ENCODE measurements at places on chromosomes 1 and 21. TPM values are rescaled to one million over a fixed set of nuclear protein-coding genes. Genes with fewer than 3 reads are reported as not detected.

GRCh38 chr1:107433635-107434360 lies 293.0 kb downstream of the NTNG1 start:
- H3K4me3 ChIP-seq, result no peak overlapping the region
- H3K27me3 ChIP-seq, result peaks cover 6% of the 10 kb centered on the region
- no peak for DNase-seq
- no peaks in the 10 kb centered on the region for H3K4me1 ChIP-seq
- H3K27ac ChIP-seq, result no peak overlapping the region

GRCh38 chr1:66160719-66161118 lies 368.0 kb downstream of the PDE4B start:
- no peak overlapping the region for H3K27ac ChIP-seq
- no peaks in the 10 kb centered on the region for H3K27me3 ChIP-seq
- no peak for DNase-seq

GRCh38 chr1:202217951-202218350 lies 24.4 kb downstream of the LGR6 start:
- H3K36me3 ChIP-seq, result no peaks in the 10 kb centered on the region
- H3K4me3 ChIP-seq, result no peak overlapping the region
- no peak for DNase-seq

GRCh38 chr1:99546432-99547416 lies 99.2 kb upstream of the PALMD start:
- no peak for DNase-seq
- no peaks in the 10 kb centered on the region for H3K27me3 ChIP-seq
- H3K36me3 ChIP-seq, result no peaks in the 10 kb centered on the region

GRCh38 chr1:55262822-55263221 lies 47.7 kb upstream of the USP24 start:
- no peak overlapping the region for H3K27ac ChIP-seq
- DNase-seq, result no peak
- no peak overlapping the region for H3K4me3 ChIP-seq
- no peaks in the 10 kb centered on the region for H3K27me3 ChIP-seq
- H3K4me1 ChIP-seq, result no peaks in the 10 kb centered on the region

DNA sequence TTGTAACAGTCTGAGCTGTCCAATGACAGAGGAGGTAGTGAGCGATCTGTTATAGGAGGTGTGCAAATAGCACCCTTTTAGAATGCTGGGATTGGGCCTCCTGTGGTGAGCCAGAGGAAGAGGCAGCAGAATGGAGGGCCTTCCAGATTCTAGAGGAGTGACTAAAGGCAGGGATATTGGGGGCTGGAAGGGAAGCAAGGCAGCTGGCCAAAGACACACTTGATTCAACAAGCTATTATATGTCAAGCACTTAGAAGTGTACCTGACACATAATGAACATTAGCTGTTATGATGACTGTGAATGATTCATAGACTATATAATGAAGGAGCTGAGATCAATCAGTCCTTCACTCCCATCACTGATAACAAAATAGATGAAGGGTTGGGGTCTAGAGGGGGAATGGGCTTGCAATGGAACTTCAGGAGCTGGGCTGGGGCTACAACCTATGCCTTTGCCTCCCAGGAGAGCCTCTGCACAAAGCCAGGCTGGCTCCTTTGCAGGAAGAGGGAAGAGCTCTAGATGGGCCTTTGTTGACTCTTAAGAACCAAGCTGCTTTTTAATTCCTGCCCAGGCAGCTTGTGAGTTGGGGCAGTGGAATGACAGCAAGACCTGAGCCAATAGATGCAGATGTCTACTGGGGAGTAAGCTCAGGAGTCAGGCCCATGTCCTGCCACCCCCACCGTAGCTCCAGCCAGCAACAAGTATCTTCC lies 2.3 kb upstream of the MKNK1 start:
- H3K27me3 ChIP-seq, result no peaks in the 10 kb centered on the region
- H3K4me1 ChIP-seq, result peaks cover 13% of the 10 kb centered on the region
- H3K36me3 ChIP-seq, result peaks cover 35% of the 10 kb centered on the region
- no peak overlapping the region for H3K4me3 ChIP-seq

GRCh38 chr1:203184467-203184866 lies 2.0 kb downstream of the CHI3L1 start:
- peaks cover 28% of the 10 kb centered on the region for H3K4me1 ChIP-seq
- no peaks in the 10 kb centered on the region for H3K27me3 ChIP-seq

- H3K27ac ChIP-seq, result no peak overlapping the region
- H3K4me1 ChIP-seq, result peaks cover 47% of the 10 kb centered on the region
- no peaks in the 10 kb centered on the region for H3K27me3 ChIP-seq
- H3K4me3 ChIP-seq, result no peak overlapping the region
Observed at GRCh38 chr21:42258150-42258884, 39.4 kb downstream of the ABCG1 start.

GRCh38 chr1:1778663-1779319 lies 521 bp upstream of the NADK start:
- peaks cover 89% of the 10 kb centered on the region for H3K4me1 ChIP-seq
- H3K36me3 ChIP-seq, result peaks cover 8% of the 10 kb centered on the region
- peak overlapping the region; percentile 69 for H3K4me3 ChIP-seq
- H3K27me3 ChIP-seq, result no peaks in the 10 kb centered on the region

GRCh38 chr1:23079025-23079424 lies 59.8 kb downstream of the KDM1A start:
- H3K4me1 ChIP-seq, result peaks cover 4% of the 10 kb centered on the region
- H3K27me3 ChIP-seq, result no peaks in the 10 kb centered on the region
- DNase-seq, result no peak

- H3K36me3 ChIP-seq, result no peaks in the 10 kb centered on the region
- no peak for DNase-seq
- no peak overlapping the region for H3K27ac ChIP-seq
- H3K4me1 ChIP-seq, result no peaks in the 10 kb centered on the region
- no peak overlapping the region for H3K4me3 ChIP-seq
Observed at GRCh38 chr1:184276416-184276815, 110.4 kb upstream of the C1orf21 start.

GRCh38 chr1:25952841-25953401 lies 44.9 kb downstream of the PAFAH2 start:
- H3K27me3 ChIP-seq, result no peaks in the 10 kb centered on the region
- no peaks in the 10 kb centered on the region for H3K4me1 ChIP-seq
- no peak overlapping the region for H3K27ac ChIP-seq

- DNase-seq, result no peak
- no peak overlapping the region for H3K27ac ChIP-seq
- no peaks in the 10 kb centered on the region for H3K36me3 ChIP-seq
- H3K4me1 ChIP-seq, result no peaks in the 10 kb centered on the region
- H3K4me3 ChIP-seq, result no peak overlapping the region
- no peaks in the 10 kb centered on the region for H3K27me3 ChIP-seq
Observed at GRCh38 chr1:154879038-154879421, 8.9 kb upstream of the KCNN3 start.

DNA sequence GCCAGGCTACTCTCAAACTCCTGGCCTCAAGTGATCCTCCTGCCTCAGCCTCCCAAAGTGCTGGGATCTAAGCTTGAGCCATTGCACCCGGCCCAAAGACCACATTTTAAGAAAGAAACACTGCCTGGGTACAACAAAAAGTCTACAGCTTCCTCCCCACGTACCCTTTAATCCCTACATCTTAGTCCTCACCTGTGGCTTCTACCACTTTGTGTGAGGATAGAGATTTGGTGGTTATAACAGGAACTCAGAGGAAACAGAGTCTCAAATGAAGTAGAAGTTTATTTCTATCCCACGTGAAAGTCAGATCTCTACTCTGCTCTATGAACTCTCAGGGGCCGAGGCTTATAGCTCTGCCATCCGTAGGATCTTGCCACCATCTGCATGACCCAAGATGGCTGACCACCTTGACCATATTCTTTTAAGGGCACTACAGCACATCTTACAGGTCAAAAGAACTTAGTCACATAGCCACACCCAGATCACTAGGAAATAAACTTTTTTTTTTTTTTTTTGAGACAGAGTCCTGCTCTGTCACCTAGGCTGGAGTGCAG lies 13.4 kb downstream of the GPX7 start:
- no peak for DNase-seq
- no peaks in the 10 kb centered on the region for H3K27me3 ChIP-seq
- H3K4me3 ChIP-seq, result no peak overlapping the region
- no peaks in the 10 kb centered on the region for H3K4me1 ChIP-seq
- no peaks in the 10 kb centered on the region for H3K36me3 ChIP-seq

- no peak for DNase-seq
- no peak overlapping the region for H3K27ac ChIP-seq
- H3K27me3 ChIP-seq, result no peaks in the 10 kb centered on the region
- H3K36me3 ChIP-seq, result no peaks in the 10 kb centered on the region
- no peak overlapping the region for H3K4me3 ChIP-seq
- H3K4me1 ChIP-seq, result no peaks in the 10 kb centered on the region
Observed at GRCh38 chr1:21414015-21414414, 25.9 kb upstream of the NBPF3 start.

GRCh38 chr1:35191429-35192055 lies 1.4 kb downstream of the SFPQ start:
- H3K27me3 ChIP-seq, result no peaks in the 10 kb centered on the region
- peaks cover 65% of the 10 kb centered on the region for H3K4me1 ChIP-seq
- H3K27ac ChIP-seq, result peak overlapping the region; percentile 96
- no peaks in the 10 kb centered on the region for H3K36me3 ChIP-seq
- no peak for DNase-seq

DNA sequence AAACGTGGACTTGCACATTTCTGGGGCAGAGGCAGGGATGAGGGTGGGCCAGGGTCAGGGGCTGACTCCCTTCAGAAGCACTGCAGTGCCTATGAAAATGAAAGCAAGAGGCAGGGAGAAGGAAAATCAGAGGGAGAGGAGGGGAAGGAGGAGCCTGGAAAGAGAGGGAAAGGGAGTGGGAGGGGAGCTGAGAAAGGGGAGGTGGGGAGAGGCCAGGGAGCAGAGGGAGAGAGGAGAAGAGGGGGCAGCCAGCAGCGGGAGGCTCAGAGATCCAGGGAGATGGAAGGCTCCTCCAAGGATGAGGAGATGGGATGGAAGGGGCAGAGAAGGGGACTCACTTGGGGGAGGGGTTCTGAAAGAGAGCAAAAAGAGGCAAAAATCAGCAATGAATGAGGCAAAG lies 96.3 kb upstream of the KLHDC7A start:
- H3K27me3 ChIP-seq, result peaks cover 28% of the 10 kb centered on the region
- no peak overlapping the region for H3K4me3 ChIP-seq
- no peaks in the 10 kb centered on the region for H3K36me3 ChIP-seq
- no peak for DNase-seq
- H3K27ac ChIP-seq, result no peak overlapping the region

- no peak for DNase-seq
- peak overlapping the region; percentile 46 for H3K27ac ChIP-seq
- H3K36me3 ChIP-seq, result no peaks in the 10 kb centered on the region
- no peaks in the 10 kb centered on the region for H3K27me3 ChIP-seq
- H3K4me1 ChIP-seq, result no peaks in the 10 kb centered on the region
Observed at GRCh38 chr1:199089393-199090122, 450.7 kb downstream of the PTPRC start.

GRCh38 chr1:234875953-234876855 lies 252.4 kb downstream of the TOMM20 start:
- H3K4me3 ChIP-seq, result no peak overlapping the region
- no peak for DNase-seq
- peak overlapping the region; percentile 86 for H3K27ac ChIP-seq
- peaks cover 53% of the 10 kb centered on the region for H3K4me1 ChIP-seq
- no peaks in the 10 kb centered on the region for H3K36me3 ChIP-seq

DNA sequence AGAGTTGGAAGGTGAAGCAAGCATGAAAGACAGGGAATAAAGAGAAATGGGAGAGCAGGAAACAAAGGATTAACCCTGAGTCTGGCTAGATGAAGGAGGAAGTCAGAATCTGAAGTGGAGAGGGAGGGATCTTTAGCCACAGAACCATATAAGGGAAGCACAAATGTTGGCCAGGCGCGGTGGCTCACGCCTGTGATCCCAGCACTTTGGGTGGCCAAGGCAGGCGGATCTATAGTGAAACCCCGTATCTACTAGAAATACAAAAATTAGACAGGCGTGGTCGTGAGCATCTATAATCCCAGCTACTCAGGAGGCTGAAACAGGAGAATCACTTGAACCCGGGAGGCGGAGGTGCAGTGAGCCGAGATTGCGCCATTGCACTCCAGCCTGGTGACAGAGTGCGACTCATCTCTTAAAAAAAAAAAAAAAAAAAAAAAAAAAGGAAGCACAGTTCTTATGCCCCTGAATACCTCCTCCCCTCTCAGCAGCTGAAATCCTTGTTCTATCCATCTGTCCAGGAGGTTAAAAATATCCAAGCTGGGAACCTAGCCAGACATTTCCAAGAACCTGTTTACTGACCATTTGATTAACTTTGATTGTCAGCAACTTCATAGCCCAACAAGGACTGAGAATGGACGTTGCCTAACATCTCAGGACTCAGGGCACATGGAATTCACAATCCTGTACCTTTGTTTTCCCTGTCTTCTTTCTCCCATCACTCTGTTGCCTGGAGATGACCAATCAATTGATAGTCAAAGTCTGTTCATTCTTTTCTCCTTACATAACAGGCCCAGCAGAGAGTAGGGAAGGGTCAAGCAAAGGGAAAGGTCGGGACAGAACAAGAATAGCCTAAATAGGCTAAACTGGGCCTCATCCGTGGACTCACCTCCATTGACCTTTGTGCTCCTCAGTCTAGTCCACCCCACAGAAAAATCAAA lies 10.6 kb downstream of the TXNIP start:
- peaks cover 98% of the 10 kb centered on the region for H3K4me1 ChIP-seq
- H3K36me3 ChIP-seq, result no peaks in the 10 kb centered on the region
- H3K4me3 ChIP-seq, result no peak overlapping the region
- no peaks in the 10 kb centered on the region for H3K27me3 ChIP-seq

GRCh38 chr1:18340158-18340764 lies 140.5 kb upstream of the KLHDC7A start:
- DNase-seq, result no peak
- H3K27ac ChIP-seq, result no peak overlapping the region
- H3K4me1 ChIP-seq, result no peaks in the 10 kb centered on the region
- H3K36me3 ChIP-seq, result no peaks in the 10 kb centered on the region

- no peaks in the 10 kb centered on the region for H3K4me1 ChIP-seq
- H3K4me3 ChIP-seq, result no peak overlapping the region
- peaks cover 18% of the 10 kb centered on the region for H3K36me3 ChIP-seq
- H3K27me3 ChIP-seq, result no peaks in the 10 kb centered on the region
- no peak overlapping the region for H3K27ac ChIP-seq
- DNase-seq, result no peak
Observed at GRCh38 chr1:89866568-89866967, 45.7 kb downstream of the LRRC8D start.

- no peaks in the 10 kb centered on the region for H3K36me3 ChIP-seq
- peaks cover 3% of the 10 kb centered on the region for H3K27me3 ChIP-seq
- no peak overlapping the region for H3K27ac ChIP-seq
- no peaks in the 10 kb centered on the region for H3K4me1 ChIP-seq
- H3K4me3 ChIP-seq, result no peak overlapping the region
Observed at GRCh38 chr1:118504867-118505266, 319.8 kb upstream of the SPAG17 start.

DNA sequence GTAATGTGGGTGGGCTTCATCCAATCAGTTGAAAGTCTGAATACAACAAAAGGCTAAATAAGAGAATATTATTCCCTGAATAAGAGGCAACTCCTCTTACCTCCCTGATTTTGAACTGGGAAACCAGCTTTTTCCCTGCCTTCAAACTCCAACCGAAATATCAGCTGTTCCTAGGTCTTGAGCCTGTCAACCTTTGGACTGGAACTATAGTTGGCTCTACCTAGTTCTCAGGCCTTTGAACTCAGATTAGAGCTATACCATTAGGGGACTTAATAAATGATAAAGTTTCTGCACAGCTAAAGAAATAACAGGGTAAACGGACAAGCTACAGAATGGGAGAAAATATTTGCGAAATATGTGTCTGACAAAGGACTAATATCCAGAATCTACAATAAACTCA lies 43.8 kb upstream of the BEND5 start:
- H3K4me1 ChIP-seq, result no peaks in the 10 kb centered on the region
- H3K27me3 ChIP-seq, result no peaks in the 10 kb centered on the region
- H3K27ac ChIP-seq, result no peak overlapping the region
- no peak overlapping the region for H3K4me3 ChIP-seq

LIN28A gene
- total RNA-seq, result not detected

HEYL gene
- 16.0 TPM for total RNA-seq

MAN1C1 gene
- 20.3 TPM for total RNA-seq

GJA4 gene
- 21.1 TPM for total RNA-seq

FOXO6 gene
- total RNA-seq, result 0.63 TPM

TRIM63 gene
- 0.15 TPM for total RNA-seq

RIPPLY3 gene
- 0.35 TPM for total RNA-seq
